Effector CD4-positive, alpha-beta T cell (primary cell): ENCODE measurements at places on chromosomes 2 and 18.

DNA sequence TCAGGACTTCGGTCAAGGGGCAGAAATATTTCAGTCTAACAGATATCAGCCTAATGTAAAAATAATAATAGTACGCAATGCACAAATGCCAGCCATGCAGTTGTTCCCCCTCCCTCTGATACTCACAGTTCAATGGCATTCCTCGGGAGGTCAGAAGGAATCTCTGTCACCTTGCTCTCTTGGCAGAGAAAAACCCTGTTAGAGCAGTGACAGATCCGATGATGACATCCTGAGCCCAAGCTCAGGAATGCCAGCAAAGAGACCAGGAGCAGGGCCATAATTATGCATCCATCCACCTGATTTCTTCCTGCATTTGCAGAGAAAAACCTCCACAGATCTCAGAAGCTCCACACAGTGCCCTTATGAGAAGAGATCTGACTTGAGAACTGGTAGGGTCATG is at the start of gene FSHR:
Gene FSHR (minus strand): TSS at position 376 of the 400 bp plus-strand sequence. CDS start 98 bp downstream, at position 278.
- DNase-seq, result no peak

DNA sequence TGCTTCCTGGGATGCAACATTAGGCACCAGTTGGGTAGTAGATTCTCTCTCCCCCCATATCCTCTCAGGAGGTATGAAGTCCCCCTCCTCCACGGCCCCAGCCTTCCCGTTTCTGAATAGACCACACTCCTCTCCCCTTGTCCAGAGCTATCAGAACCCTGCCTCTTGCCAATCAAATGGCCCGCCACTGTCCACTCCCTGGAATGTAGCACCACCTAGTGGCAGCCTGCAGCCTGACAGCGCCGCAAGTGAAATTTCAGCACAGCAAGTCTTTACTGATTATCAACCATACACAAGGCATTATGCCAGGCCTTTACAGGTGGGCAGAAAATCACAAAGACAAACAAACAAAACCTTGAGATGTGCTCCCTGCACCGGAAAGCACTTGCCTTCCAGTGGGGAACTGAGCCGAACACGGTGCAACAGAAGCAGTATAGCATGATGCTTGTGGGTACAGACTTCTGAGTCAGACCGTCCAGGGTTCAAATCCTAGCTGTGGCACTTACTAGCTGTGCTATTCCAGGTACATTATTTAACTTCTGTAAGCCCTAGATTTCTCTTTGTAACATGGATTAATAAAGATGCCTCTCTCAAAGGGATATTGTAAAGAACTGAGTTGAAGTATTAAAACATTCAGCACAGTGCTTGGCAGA is 174.0 kb downstream of the SMAD2 start:
- peak; percentile 23 for DNase-seq

DNA sequence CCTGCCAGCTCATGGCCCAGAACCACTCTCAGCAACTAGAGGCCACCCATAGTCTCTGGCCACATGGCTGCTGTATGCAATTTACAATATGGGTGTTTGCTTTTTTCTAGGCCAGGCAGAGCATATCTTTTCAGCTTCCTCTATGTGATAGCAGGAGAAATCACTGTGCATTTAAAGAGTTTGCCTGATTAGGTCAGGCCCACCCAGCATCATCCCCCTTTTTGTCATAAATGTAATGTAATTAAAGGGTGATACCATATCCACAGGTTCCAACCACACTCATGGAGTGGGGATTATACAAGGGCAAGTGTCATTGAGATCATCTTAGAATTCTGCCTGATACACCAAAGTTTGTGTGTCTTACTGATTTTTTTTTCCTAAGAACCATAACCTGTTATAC is 71.7 kb upstream of the TTC21B start:
- no peak for DNase-seq

GRCh38 chr18:11696451-11696850 is 7.4 kb downstream of the GNAL start:
- no peak for DNase-seq

- no peak for DNase-seq
Observed at GRCh38 chr2:113822087-113822815, 65.8 kb upstream of the SLC35F5 start.

- DNase-seq, result no peak
Observed at GRCh38 chr2:212005085-212005671, 533.4 kb downstream of the ERBB4 start.

DNA sequence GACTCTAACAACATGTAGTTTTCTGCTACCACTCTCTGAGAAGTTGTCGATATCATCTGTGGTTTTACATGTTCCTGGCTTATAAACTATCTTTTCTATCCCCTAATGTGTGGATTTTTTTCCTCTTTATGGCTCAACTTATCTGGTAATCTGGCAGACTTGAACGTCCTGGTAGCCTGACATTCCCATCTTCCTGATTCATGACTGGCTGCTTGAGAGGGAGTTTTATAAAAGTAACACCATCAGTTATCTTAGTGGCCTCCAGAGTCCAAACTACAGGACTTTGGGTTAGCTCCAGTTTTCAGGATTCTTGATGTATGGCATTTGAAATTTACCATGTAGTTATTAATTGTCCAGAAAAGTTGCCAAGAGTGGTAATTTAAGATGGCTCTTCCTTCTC is 174.0 kb upstream of the GULP1 start:
- no peak for DNase-seq

DNA sequence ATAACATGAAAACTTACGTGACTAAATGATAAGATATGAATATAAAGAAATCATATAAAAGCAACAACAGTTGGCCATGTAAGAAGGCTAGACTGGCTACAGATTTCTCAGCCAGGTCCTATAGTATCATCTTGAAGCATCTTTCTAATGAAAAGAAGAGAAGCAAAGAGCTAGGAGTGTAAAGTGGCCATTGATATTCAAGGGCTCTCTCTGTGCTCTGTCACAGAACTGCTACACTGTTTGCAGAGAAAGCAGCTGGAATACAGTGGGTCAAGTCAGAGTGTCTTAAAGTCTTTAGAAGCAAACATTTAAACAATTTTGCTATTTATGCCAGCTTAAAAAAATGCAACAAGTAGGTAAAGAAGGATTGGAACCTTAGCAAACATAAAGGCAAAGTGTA is 118.8 kb downstream of the SCN9A start:
- no peak for DNase-seq

DNA sequence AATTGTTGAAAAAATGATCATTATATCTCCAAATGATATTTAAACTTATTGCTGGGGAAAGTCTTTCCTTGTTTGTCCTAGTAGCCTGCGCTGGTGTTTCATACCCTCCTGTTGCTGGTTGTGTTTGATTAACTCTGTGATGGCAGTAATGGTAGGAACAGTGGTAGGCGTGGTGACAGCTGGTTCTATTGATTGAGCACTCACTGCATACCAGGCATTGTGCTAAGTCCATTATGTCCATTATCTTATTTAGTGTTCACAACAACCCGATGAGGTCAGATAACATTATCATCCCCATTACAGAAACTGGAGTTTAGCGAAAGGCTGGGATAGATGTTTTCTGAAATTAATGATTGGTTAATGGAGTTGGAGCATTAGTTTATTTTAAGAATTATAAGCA is 77.8 kb upstream of the STON1 start:
- DNase-seq, result no peak

GRCh38 chr2:216735086-216735485 is 39.7 kb upstream of the IGFBP5 start:
- no peak for DNase-seq

DNA sequence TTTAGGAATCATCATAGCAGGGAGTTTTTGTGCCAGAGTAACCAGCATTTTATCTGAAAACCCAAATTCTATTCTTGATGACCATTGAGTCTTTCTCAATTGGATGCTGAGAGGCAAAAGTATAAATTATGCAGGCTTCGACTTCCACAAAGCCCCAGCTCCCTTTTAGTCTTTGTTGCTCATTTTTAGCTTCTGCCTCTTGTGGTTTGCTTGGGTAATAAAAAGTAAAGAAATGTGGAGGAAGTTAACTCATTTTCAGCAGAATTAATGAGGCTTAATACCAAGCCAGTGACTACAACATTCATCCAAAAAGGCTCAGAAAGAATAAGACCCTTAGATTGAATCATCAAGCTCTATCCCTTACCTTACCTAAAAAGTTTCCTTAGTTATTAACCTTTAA is 18.6 kb downstream of the ERMN start:
- DNase-seq, result no peak

DNA sequence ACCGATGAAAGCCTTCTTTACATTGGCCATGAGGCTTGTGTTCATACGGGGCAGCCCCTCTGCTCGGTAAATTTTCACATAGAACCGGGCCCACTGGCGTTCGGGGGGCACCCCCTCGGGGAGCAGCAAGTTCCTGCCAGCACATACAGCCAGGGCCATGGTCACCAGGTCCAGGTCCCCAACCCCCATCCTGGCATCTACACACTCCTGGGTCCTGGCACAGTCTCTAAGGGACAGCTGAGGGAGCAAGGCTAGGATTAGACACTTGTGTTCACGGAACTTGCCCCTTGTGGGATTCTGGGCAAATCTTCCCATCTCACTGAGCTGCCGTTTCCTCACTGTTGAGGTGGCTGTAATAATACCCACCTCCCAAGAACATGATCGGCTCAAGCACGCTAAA is 5.6 kb upstream of the OTOF start:
- no peak for DNase-seq

GRCh38 chr2:240642061-240642805 is 17.0 kb downstream of the GPR35 start:
- DNase-seq, result no peak

DNA sequence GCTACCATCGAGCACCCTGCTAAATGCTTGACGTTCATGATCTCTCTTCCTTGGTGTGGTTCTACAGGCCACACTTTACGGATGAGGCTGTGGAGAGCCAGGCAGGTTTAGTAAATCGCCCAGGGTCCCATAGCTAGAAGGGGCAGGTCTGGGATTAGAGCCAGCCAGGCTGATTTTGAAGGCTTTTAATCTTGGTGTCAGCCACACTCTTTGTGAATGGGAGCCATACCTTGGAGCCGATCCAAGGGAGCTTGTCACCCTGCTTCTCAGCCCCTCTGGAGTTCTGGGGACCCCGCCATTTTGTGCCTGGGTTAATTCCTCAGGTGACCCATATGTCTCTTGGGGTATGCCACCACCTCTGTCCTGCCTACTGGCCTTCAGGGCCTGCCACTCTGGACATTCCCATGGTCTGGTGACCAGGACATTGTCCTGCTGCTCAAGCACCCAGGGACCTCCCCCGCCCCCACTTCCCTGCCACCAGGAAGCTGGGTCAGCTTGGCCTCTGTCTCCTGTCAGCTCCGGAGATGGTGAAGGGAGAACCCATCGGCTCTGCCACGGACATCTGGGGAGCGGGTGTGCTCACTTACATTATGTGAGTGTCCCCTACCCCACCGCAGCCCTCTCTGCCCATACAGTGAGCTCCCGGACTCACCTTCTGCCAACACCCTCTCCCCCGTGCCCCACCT is 7.3 kb upstream of the GMPPA start:
- DNase-seq, result no peak

DNA sequence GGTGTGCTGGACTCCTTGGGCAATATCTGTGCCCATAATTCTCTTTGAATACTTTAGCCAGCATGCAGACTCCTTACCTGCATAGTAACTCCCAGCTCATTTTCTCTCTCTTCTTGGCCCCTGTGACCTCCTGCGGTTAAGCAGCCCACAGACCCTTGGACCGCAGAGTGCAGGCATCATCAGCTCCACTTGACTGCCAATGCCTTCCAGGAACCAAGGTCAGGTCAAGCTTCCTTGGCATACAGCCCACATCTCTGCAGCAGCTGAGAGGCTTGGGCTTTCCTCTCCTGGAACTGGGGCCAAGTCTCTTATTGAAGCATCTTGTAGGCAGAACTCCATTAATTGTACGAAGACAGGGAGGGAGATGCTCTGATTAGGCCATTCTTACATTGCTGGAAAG is 130.1 kb upstream of the PIEZO2 start:
- DNase-seq, result no peak

DNA sequence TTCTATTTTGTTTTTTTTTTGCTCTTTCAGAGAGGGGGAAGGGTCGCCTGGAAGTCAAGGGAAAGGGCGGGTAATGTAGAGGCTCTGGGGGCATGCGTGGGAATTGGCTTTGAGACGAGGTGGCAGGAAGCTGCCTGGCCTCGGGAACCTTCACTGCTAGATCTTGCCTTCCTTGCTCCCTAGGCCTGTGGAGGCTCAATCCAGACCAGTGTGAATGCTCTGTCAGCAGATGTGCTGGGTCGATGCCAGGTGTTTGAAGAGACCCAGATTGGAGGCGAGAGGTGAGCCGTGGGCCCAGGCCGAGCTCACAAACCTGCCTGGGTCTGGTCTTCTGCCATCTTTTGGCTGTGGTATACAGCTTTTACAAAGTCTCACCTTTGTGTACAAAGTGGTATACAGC is 15.5 kb downstream of the CCT7 start:
- DNase-seq, result no peak

DNA sequence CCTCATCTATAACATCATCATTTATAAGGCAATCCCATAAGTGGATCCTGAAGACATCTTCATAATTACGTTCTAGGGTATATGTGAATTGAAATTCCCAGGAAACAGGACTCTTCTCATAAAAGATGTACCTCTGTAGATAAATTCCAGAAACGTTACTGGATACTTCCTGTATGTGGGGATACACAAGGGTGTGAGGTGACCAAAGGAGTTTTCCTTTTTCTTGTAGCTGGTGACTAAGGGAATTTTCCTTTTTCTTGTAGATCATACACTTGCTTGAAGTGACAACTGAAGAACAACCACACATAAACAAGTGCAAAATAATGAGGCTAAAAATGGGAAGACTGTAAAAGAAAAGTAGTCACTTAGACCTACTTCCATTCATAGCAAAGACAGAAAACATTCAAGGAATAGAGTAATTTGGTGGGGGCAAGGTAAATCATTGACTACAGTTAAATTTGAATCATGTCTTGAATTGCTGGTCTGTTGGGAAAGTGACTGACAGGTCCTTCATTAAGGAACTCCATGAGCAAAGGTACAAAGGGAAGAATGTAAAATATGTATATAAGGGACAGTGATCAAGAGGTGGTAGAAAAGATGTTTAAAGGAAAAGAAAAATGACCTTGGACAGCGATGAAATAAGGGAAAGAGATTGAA is 53.2 kb upstream of the UBE2E3 start:
- no peak for DNase-seq

- DNase-seq, result no peak
Observed at GRCh38 chr18:9906481-9906880, 7.3 kb upstream of the VAPA start.

GRCh38 chr2:8225266-8225665 is 456.6 kb upstream of the ID2 start:
- no peak for DNase-seq

DNA sequence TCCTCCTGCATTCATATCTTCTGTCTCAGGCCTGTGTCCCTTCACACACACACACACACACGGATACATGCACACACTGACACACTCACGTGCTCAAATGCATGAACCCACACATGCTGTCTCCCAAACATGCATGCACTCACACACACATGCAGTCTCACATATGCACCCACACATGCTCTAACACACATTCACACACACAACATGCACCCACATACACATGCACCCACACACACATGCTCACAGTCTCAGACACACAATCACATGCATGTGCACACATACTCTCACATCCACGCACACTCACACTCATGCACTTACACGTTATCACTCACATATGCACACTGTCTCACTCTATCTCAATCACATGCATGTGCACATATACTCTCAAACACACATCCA is 1.9 kb upstream of the CD226 start:
- no peak for DNase-seq
